BJ (cell line): ENCODE measurements at places on chromosomes 13 and 19. TPM values are rescaled to one million over a fixed set of nuclear protein-coding genes. Genes with fewer than 3 reads are reported as not detected.

Gene SHANK1
- polyA plus RNA-seq, result 1.6 and 1.8 TPM in 2 replicates

Gene GARIN5A
- polyA plus RNA-seq, result 0.26 and 0.56 TPM in 2 replicates

DNA sequence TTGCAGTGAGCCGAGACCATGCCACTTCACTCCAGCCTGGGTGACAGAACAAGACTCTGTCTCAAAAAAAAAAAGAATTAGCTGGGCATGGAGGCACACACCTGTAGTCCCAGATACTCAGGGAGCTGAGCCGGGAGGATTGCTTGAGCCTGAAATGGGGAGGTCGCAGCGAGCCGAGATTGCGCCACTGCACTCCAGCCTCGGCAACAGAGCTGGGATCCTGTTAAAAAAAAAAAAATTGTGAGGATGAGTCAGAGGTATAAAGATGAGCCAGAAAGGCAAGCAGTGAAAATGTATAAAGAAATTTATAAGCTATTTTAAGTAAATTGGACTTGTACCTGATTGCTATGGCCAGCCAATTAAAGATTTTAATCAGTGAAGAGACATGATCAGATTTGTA is 21.1 kb downstream of the KBTBD6 start:
- DNase-seq, result no peak

DNA sequence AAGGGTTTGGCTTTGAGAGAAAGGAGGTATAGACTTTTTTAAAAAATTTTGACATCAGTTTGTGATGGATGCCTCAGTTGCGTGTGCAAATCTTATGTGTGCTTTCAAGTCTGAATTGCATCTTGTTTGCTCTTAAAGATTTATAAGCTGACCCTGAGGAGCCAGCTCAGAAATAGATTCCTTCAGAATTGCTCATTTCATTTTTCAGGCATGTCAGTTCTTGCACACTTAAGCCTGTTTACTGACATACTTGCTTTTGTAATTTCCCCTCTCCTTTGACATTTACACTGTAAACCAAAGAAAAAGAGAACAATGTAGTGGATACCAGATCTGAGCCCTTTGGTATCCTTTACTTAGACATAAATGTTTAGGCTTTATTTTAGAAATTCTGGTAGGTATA is 87.6 kb downstream of the RNF17 start:
- peak; percentile 5 for DNase-seq

- no peak for DNase-seq
Measured at GRCh38 chr19:6529351-6529750, 1.5 kb upstream of the TNFSF9 start.

- DNase-seq, result no peak
Measured at GRCh38 chr13:63086286-63086685, 1670.6 kb upstream of the PCDH20 start.

DNA sequence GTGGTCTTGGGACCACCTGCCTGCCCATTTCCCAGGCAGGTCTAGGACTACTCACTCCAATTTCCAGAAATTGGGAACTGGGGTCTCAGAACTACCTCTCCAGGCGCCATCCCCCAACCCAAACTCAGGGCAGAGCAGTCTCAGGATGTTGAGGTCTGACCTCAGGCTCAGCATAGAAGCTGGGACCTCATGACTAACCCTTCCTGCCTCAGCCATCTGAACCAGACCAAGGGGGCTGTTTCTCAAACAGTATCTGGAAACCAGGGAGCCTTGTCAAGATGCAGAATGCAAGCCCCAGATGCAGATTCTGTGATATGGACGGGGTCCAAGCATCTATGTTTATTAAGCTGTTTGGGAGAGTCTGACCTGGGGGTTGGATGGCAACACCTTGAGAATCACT is 1.3 kb downstream of the FBXW9 start:
- DNase-seq, result no peak

DNA sequence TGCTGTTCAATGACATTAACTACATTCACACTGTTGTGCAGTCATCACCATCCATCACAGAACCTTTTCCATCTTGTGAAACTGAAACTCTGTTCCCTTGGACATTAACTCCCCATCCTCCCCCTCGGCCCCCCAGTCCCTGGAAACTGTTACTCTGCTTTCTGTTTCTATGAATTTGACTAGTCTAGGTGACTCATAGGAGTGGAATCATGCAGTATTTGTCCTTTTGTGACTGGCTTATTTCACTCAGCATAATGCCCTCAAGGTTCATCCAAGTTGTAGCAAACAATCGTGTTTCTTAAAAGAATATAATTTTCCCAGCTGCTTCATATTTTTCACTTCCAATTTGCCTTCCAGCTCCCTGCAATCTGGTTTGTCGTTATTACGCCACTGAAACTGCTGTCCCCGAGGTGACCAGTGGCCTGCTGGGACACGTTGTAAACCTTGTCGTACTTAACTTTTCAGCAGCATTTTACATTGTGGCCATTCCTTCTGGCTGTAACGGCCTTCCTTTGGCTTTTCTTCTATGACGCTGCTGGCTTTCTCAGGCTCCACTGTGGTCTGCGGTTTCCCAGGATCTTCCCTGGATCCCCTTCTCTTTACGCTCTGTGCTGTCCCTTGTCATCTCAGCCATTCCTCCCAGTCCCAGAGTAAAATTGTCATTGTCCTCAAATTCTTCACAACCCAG is 74.0 kb downstream of the DHRS12 start:
- DNase-seq, result no peak

GRCh38 chr19:38853214-38853613 is 3.4 kb upstream of the HNRNPL start:
- no peak for DNase-seq

DNA sequence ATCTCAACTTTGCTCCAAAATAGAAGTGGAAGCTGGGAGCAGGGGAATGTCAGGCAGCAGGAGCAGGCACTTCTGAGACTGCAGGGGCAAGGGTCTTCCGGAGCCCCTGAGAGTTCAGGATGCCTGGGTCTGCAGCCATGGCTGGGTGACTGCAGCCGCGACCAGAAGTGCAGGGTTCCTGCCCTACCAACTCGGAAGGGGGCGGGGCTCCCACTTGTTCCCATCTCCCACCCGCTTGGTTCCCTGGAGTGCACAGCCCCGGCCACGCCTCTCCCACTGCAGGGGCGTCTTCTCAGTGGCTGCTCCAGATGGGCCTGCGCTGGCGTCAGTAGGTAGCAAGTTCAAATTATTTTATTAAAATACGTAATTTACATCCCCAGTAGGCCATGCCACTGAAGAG is 1631.7 kb downstream of the OLFM4 start:
- no peak for DNase-seq
